ENCODE measurements at places on chromosomes 16 and 17.
A peak's percentile ranks its signal among the peaks of the same experiment; 100 is the strongest.

DNA sequence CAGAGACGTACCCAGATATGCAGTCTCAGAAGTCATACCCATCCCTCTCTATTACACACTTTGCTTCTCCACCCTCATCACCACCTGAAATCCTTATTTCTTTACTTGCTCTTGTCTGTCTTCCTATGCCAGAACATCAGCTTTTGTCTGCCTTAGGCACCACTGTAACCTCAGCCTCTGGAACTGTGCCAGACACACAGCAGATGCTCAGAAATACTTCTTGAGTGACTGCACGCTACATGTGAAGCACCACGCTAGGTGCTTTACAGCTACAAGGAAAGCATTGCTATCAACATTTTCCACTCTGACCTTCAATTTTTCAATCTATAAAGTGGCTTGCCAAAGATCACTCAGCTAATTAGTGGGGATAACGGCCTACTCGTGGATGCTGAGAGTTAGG, 226.8 kb downstream of the CHD9NB start:
- DNase-seq = no peak

DNA sequence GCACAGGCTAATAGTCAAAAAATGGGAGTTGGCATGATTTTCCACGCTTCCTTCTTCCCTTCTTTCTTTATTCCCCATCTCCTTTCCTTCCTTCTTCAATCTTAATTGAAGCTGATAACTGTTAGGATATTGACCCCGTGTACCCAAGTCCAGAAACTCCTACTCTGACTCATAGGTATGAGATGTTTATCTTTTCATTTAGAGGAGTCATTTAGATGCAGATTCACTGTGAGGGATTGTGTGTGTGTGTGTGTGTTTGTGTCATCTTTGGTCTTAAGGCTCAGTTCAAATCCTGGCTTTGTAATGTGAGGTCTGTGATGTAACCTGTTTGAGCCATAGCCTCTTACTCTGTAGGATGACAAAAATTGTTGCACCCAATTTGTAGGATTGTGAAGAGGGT, 332.0 kb upstream of the MAF start:
- DNase-seq = no peak

DNA sequence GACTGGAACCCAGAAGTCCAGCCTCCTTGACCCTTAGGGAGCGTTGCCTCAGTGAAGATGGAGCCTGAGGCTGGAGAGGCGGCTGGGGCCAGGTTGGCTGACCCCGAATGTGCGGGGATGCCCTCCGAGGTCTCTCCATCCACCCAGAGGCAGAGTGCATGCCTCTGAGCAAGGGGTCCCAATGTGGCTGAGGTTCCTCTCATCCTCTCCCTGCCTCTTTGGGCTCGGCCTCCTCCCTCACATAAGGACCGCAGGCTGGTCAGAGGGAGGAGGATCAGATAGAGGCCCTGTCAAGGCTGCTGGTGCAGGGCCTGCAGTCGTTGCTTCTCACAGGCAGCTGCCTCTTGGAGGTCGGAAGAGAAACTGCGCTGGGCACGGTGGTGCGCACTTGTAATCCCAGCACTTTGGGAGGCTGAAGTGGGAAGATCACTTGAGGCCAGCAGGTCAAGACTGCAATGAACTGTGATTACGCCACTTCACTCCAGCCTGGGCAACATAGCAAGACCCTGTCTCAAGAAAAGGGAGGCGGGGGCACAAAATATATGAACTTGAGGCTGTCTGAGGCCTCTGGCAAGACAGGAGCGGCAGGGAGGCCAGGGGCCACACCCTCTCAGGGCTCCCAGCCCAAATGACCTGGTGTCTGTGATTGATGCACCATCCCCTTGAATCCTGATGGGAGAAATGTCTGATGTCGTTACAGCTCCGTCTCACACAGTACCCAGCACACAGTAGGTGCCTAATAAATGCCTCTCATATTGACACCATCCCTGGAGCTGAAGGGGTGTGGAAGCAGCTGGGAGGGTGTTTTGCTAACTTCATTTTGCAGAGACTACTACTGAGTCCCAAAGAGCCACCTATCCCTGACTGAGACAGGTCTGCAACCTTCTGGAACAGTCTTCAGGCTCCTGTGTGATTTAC, 220.1 kb upstream of the GSE1 start:
- peak; percentile 3 for DNase-seq

GRCh38 chr16:57123216-57123973, 31.0 kb downstream of the CPNE2 start:
- no peak for DNase-seq

DNA sequence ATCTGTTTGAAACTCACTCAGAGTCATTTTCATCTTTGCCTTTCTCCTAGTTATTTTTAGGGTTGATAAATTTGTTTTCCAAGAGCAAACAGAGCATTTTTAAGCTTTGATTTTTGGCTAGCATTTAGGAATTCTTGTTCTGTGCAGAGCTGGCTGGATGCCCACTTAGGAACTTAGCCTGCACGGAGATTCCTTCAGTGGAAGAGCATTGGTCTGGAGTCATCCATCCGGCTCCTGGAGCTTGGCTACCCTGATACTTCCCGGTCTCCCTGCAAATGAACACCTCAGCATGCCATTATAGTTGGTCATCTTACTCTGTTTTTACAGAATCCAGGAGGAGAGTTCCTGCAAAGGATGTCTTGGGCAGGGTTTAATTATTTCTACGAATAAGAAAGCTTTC, 57.1 kb downstream of the SPECC1 start:
- DNase-seq = no peak

DNA sequence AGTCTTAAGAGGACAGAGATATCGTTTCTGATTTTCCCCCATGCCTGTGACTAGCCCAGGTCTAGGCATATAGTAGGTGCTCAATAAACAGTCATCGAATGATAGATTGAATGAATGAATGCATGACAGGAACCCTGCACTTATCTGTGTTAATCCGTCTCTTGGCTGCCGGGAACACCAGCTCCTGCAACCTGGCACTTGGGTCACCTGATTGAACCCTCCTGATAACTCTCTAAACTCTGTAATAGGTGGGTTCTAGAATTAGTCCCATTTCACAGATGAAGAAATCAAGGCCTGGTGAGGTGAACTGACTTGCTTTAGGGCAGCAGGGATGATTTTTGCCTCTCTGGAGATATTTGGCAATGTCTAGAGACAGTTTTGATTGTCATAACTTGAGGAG, 43.7 kb downstream of the ABCC1 start:
- DNase-seq = no peak

DNA sequence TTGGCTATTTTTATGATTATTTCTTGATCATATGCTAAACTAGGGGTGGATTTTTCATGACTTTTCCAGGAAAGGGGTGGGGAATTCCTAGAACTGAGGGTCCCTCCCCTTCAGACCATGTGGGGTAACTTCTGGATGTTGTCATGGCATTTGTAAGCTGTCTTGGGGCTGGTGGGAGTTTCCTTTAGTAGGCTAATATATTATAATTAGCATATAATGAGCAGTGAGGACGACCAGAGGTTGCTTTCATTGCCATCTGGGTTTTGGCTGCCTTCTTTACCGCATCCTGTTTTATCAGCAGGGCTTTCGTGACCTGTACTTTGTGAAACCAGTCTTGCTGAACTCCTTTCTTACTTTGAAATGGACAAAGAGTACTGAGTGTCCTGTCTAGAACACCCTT, 40.4 kb upstream of the ABCA5 start:
- DNase-seq = no peak

GRCh38 chr16:85798901-85799496, 345 bp downstream of the EMC8 start:
- peak; percentile 50 for DNase-seq

DNA sequence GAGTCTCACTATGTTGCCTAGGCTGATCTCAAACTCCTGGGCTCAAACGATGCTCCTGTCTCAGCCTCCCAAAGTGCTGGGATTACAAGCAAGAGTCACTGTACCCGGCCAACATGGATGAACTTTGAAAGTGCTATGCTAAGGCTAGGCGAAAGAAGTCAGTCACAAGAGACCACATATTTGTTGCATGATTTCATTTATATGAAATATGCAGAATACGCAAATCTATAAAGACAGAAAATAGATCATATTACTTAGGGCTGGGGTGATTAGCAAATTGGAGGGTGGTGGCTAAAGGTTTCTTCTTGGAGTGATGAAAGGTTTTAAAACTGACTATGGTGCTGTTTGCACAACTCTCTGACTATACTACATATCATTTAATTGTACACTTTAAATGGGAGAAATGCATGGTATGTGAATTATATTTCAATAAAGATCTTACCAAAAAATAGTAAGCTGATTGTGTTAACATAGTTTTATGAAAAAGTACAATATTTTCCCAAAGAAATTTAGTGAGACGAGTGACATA, 1.2 kb upstream of the FLYWCH1 start:
- no peak for DNase-seq

GRCh38 chr17:78689029-78689428, 93.0 kb downstream of the CYTH1 start:
- no peak for DNase-seq

Measured in DND-41 (cell line).